ENCODE measurements at places on chromosomes 5 and 9.

DNA sequence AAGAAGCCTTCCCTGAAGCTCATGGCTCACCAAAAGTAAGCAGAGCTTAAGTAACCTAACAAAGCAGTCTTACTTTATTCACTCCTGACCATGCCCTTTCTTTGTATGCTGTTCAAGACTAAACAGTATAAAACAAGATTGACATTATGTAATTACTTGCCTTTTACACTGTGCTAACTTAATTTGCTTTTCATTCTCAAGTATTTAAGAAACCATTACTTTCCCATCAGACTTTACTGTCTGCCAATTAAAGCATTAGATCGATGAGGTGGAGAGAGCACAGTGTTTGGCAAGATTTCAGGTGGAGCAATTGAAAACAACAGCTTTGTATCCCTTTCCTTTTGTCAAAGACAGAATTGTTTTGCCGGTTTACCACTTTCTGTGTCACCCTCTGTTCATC, 98.2 kb downstream of the RORB start:
- no peak for DNase-seq

- DNase-seq = no peak
Measured at GRCh38 chr5:103021314-103021713, 98.6 kb downstream of the GIN1 start.

- peak; percentile 26 for DNase-seq
Measured at GRCh38 chr5:163434401-163434866, 3.0 kb upstream of the CCNG1 start.

GRCh38 chr5:101404531-101404930, 501.4 kb upstream of the ST8SIA4 start:
- no peak for DNase-seq

DNA sequence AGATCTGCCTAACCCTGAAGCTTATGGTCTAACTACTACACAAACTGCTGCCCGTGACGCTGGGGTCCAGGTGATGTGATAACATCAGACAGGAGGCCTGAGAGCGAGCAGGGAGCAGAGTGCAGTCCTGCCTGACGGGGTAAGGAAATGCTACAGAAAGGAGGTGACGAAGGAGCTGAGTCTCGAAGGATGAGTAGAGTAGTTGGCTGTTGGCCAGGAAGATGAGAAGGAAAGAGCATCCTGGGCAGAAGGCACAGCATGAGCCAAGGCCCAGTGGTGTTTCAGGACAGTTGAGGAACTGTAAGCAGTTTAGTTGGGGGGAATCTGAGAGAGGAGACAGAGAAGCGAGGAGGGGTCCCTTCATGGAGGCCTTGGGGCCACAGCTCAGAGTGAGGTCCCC, 136.0 kb upstream of the TBC1D2 start:
- no peak for DNase-seq

DNA sequence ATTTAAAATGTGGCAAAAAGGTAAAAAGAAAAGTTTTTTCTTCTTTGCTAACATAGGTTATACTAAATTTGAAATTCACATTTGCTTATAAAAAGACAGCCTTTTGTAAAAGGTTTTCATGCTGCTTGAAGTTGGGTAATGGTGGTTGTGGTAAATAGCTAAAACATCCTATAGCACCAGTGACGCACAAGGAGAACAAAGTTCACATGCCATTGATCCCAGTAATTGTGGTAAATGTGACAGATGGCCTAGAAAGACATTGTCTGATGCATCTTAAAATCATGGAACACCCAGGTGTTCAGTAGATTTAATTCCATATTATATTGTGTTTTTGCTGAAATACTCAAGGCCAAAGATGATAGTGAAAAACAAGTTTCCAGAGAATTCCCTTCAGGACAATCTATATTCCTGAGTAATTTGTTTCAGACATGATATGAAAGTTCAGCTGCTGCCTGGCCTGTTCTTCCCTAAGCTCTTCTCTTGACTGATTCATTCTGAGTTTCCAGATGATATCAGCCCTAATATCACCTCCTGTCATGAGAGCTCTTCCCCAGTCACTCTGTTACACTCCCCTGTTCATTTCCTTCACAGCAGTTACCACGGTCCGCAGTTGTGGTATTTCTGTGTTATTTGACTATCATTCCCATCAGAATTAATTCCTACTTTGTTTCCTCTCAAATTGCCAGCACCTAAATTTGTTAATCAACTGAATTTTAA, 4.6 kb upstream of the FBXL17 start:
- DNase-seq = no peak

DNA sequence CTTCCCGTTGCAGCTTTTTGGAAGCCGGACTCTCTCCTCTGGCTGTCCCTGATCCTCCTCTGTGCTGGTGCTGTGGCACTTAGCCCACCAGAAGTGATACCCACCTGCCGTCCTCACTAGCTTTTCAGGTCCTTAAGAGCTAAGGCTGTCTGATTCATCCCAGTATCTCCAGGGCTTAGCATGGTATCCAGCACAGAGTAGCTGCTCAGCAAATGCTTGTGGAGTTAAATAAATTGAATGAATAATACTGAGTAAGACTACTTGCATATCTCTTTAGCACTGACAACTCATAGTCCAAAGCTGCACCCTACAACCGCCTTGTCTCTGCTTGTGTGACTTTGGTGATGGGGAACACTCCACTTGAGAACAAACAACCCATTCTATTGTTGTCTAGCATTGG, 7.7 kb upstream of the XPA start:
- no peak for DNase-seq

DNA sequence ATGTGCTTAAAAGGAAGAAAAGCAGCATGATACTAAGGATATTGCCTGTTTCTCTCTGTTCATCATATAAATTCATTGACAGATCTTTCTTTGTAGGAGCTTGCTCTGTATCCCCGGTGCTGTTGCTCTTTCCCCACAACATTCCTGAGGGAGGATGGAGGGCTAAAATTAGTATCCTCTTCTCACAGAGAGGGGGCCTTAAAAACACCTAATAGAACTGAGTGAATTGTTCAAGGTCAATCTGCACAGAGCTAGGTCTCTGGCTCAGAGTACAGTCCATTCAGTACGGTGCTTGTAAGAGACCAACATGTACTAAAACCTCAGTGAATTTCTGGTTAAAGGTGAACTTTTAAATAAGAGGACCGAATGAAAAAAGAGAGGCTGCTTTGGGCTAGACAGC, 88.7 kb downstream of the PALM2AKAP2 start:
- no peak for DNase-seq

- DNase-seq = no peak
Measured at GRCh38 chr5:179382486-179382885, 37.2 kb upstream of the ADAMTS2 start.

- no peak for DNase-seq
Measured at GRCh38 chr9:35108946-35109575, 6.1 kb upstream of the STOML2 start.

- DNase-seq = no peak
Measured at GRCh38 chr5:14850419-14851049, 21.0 kb downstream of the ANKH start.

DNA sequence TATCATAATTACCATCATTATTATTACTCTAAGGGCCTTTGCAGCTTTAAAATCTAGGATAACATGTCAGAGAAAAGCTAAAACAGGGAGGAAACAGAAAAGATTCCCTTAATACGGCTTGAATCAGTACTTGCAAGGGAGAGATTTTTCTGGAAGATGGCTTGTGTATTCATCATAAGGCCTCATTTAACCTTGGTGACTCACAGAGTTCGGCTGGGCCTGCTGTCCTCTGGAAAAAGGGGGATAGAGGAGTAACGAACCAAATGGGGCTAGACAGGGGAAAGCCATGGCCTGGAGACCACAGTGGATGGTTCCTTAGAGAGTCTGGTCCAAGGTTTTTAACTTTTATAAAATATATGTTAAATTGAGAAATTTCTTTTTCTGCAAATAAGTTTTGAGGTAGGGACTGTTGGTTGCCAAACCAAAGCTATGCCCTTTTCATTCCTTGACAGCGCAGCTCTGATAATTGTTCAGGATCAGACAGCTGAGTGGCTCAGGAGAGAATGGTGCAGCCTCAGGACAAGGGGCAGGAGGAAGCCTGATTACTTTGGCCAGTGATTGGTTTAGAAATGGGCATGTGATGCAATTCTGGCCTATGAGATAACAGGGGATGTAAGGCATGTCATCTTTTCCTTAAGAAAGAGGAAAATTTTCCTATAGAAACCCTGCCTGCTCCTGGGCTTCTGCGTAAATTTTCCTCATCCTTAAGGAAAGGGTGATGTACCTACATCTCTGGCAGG, 25.6 kb upstream of the GSN start:
- DNase-seq = no peak

DNA sequence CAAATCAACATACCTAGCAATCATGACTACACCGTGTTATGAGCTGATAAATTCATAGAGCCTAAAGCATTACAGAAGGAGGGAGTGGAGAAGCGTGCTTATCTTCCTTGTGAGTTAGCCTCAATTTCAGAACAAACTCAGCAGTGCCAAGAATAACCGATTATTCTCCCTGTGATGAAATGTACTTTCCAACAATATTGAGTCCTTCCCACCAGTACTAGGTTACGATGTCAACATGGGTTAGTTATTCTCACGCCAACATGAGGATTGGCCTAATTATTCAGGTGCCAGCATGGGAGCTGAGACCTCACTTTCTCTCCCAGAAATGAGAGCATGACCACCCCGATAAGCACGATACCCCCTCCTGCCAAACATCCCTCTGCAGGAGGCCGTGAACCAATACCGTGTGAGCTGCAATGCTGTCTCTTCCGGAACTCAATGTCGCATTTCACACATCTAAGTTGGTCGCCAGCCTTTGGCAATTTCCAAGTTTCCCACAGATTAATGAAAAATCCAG, 193.7 kb downstream of the ENC1 start:
- DNase-seq = no peak

GRCh38 chr5:136213919-136214493, 21.0 kb upstream of the SMIM32 start:
- DNase-seq = no peak

DNA sequence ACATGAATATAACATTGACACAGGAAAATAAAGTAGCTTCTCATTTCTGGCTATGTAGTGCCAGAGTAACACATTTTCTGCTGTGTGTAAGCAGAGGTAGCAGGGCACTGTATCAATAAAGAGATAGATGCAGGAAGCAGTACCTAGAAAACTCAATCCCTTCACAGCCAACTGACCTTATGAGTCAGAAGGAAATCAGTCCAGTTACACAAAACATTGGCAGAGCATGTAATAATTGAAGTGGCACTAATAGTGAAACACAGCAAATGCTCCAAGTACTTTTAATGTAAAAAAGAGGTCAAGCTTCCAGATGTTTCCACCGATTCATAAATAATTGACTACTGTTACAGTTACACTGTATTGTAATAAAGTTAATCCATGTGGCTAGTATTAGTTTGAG, 706.6 kb downstream of the EFNA5 start:
- no peak for DNase-seq

GRCh38 chr5:135456238-135457099, 4.3 kb upstream of the TIFAB start:
- no peak for DNase-seq

DNA sequence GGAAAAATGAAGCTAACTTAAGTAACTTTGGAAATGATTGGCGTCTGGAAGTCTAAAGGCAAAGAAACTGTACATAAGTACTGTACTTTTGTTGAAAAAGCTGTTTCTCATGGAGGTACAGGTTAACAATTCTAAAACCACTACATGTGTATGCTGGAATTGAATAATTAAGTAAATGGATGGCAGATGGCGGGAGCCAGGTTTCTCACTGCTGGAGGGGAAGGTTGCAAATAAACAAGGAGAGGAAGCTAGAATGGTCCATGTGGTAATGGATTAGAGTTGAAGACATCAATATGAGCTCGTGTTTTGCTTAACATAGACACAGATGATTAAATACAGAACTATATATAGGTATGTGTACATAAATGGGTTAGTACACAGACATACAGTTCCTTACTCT, 43.2 kb upstream of the ASTN2 start:
- no peak for DNase-seq

DNA sequence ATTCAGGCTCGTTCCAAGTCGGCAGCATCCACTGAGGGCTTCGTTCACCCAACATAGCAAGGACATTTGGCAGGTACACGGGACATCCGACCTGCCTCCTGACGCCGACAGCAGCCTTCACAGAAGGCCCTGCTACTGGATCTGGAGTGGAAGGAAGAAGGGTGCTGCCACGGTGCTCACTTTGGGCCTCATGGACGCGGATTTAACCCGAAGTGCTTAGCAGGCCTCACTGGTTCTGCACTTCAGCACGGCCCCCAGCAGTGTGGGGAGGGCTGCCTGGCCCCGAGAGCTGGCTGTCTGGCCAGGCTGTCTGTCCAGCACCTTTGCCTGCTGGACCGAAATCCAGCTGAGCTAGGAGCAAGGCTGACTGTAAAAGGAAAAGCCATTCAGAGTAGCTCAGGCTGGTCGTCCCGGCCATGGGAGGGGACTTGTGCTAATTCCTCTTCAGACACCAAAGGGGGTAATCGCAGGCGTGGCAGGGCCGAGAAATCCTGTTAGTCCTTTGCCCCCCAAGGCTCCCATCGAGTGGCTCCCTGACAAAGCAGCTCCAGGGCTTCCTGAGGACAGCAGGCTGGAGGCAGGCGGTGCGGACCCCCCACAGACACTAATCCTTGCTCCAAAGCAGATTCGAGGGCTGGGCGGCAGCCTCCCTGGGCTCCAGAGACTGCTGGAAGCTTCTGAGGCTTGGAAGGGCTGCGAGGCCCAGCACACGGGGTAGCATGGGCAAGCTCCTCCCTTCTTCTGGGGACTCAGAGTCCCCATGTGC, 11.1 kb upstream of the RXRA start:
- no peak for DNase-seq

DNA sequence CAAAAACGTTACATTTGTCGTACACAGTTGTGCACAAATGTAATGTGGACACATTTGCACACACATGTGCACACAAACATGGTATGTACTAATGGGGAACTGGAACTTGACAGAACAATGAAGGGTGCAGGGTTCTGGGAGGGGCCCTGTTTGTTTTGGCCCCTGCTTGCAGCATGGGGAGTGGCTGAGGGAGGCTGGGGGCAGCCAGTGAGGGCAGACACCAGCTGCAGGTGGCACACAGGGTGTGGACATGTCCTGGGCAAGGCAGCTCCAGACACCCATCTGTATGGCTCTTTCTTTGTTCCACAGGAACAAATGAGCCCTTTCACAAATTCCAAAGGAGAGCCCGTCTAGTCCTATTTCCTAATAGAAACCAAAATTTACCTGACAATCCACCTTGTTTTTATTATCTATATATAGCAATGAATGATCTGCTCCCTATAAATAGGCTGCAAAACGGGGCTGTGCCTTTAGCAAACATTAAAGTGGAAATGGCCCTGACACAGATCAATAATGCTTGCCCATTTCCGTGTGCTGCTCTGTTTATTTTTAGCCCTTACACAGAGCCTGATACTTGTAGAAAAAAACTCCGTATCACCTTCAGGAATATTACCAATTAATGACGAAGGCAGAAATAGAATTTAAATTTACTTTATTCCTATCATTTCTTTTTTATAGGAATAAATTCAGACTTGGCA, 26.4 kb downstream of the MARCHF3 start:
- no peak for DNase-seq

GRCh38 chr5:96247097-96247701, 185.8 kb downstream of the PCSK1 start:
- no peak for DNase-seq

DNA sequence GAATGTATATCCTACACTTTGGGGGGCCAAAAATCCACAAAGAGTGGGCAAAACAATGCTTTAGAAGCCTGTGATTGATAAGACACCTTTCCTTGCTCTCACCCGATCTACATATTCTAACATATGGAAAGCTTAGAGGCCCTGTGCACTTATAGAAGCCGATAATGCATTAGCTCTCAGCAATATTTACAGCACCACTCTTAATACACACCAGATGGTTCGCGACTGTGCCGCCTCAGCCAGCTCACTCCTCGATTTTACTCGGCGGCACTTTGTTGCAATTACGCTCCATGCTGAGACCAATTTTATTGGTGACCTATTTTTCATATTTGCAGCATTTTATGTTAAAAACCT, 18.8 kb downstream of the NR2F1 start:
- no peak for DNase-seq

All from CD4-positive, alpha-beta T cell treated with Interleukin-17A for 4 hours (primary cell).